ENCODE measurements at places on chromosomes 7 and 10.

- DNase-seq, result no peak
Observed at GRCh38 chr10:105834261-105835059, 1193.4 kb downstream of the SORCS3 start.

DNA sequence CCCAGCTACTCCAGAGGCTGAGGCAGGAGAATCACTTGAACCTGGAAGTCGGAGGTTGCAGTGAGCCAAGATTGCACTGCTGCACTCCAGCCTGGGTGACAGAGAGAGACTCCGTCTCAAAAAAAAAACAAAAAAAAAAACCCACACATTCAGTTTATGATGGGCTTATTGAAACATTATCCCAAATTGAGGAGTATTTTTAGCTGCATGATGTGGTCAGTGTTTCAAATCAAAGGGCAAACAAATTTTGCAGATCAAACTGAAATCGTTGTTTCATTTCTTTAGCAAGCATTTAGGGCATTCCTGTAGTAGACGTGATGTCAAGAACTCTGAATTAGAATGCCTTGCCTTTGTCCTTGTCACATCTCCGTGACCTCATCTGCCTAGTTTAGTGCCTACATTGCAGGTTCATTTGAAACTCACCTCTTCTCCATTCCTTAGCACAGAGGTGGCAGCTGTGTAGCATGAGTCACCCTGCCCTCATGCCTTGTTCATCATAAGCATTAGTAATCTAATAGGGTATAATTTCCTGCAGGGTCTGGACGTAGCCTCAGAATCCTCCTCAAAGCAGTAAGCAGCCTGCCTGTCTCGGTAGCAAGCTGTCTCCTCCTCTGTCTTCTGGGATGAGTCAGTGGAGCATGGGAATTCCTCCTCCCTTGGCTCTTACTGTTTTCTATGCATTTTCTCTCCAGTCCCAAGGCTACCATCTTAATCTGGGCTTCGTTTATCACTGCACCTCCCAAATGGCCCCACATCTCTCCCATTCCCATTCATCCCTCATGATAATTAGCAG is 73.8 kb downstream of the CUL1 start:
- DNase-seq, result no peak

- DNase-seq, result no peak
Observed at GRCh38 chr7:51860305-51860704, 543.7 kb upstream of the COBL start.

DNA sequence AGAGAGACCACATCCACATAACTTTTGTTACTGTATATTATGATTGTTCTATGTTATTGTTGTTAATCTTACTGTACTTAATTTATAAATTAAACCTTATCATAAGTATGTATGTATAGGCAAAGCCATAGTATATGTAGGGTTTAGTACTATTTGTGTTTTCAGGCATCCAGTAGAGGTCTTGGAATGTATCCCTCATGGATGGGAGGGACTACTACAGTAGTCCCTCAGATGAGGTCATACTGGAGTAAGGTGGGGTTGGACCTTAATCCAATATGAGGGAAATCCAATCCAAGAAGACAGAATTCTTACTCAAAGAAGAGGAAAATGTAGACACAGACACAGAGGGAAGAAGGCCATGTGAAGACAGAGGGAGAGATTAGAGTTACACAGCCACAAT is 34.1 kb upstream of the MALRD1 start:
- no peak for DNase-seq

DNA sequence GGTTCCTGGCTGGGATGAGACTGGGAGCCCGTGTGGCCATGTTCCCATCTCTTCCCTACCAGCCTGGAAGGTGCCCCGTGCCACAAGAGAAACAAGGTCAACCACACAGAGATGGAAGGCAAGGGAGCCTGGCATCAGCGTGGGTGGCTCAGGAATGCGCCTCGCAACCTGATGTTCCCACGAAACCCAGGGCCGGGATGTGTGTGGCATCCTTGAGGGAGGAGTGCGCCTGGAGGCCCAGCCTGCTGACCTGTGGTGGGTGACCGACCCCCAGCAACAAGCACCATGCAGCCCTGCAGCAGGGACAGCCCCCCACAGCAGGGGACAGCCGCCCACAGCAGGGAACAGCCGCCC is 267.2 kb downstream of the ELFN1 start:
- DNase-seq, result no peak

- DNase-seq, result no peak
Observed at GRCh38 chr7:37947138-37947940, 26.9 kb downstream of the EPDR1 start.

- no peak for DNase-seq
Observed at GRCh38 chr7:108235451-108236061, 105.4 kb upstream of the LAMB4 start.

GRCh38 chr7:148856891-148857290 is 27.2 kb downstream of the EZH2 start:
- DNase-seq, result no peak

GRCh38 chr7:2818121-2818520 is 26.0 kb downstream of the GNA12 start:
- DNase-seq, result no peak

GRCh38 chr10:52551046-52551445 is 221.5 kb downstream of the MBL2 start:
- DNase-seq, result no peak

- DNase-seq, result no peak
Observed at GRCh38 chr7:108132551-108133265, 2.5 kb upstream of the LAMB4 start.

- peak; percentile 21 for DNase-seq
Observed at GRCh38 chr10:15168291-15168785, at the start of gene NMT2. TSS of gene NMT2 (minus strand) at chr10:15168693. CDS start at chr10:15168612, 81 bp downstream.

- no peak for DNase-seq
Observed at GRCh38 chr10:99788598-99789256, 6.3 kb downstream of the ABCC2 start.

GRCh38 chr7:2668401-2668800 is 19.6 kb upstream of the AMZ1 start:
- DNase-seq, result no peak

DNA sequence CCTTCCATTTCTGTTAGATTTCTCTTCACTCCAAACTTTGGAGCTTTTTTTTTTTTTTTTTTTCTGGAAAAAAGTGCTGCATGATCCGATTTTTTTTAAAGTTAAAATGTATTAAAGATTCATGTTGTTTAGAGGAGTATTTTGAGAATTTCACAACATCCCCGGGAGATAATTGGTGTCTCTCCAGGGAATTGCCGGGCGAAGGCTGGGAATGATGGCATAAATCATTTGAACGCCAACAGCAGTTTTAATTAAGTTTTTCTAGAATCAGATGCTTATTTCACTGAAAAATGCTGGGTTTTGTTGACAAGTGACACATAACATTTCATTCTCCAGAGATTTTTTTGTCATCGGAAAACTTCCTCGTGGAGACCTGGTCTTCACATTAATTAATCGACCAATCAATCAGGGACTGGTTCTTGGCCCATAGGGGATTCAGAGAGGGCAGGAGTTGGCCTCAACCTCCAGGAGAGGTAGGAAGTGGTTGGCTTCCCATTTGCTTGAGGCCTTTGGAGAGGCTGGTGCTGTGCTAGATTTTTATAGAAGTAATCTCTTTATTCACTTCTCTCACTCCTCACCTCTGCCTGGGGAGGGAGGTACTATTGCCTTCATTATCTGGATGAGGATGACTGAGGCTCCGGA is 439.4 kb downstream of the TYW1 start:
- no peak for DNase-seq

DNA sequence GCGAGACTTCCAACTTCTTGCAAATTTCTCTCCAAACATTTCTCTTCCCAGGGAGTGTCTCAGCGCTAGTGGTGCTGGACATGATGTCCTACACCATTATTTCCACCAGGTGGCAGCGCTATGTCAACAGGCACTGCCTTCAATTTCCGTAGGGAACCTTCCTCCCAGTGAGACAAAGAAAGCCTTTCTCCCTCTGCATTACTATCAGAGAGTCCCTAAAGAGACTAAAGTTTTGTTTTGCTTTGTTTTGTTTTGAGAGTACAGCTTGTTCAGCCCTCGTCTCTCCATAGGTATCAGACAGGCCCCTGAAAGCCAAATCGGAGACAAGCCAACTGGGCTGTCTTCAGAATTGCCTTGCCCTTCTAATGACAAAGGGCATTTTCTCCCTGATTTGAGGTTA is 44.2 kb upstream of the GGCT start:
- peak; percentile 70 for DNase-seq

- no peak for DNase-seq
Observed at GRCh38 chr7:94697035-94697974, 41.4 kb upstream of the SGCE start.

DNA sequence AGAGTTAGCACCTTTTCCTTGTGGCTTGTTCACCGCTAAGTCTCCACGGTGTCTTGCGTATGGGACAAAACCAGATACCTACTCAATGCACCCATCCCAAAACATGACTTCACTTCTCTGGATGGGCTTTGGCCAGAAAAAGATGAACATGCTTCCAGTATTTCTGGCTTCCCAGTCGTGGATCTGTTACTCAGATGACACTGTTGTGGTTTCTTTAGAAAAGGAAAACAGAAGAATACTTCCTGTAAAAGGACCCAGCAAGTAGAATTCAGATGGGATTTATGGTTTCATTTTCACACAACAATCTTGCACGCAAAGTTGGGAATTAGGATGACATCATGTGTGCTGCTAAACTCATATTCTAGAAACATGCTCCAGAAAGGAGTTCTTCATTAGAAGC is 216.7 kb downstream of the ADAM12 start:
- no peak for DNase-seq

GRCh38 chr7:1961701-1962276 is 271.0 kb downstream of the MAD1L1 start:
- DNase-seq, result no peak

GRCh38 chr7:85587785-85588184 is 400.9 kb upstream of the SEMA3D start:
- no peak for DNase-seq

DNA sequence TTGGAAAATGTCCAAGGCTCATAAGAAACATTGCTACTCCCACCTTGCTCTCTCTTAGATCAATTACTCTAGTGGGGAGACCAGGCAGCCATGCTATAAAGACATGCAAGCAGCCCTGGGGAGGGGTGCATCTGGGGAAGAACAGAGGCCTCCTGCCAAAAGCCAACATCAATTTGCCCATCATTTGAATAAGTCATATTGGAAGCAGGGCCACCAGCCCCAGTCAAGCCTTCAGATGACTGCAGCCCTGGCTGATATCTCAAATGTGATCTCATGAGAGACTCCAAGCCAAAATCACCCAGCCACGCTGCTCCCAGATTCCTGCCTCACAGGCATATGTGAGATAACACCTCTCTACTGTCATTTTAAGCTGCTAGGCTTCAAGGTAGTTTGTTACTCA is 157.5 kb upstream of the PDE1C start:
- no peak for DNase-seq

GRCh38 chr7:40717242-40717641 is 582.4 kb downstream of the SUGCT start:
- DNase-seq, result peak; percentile 9

- no peak for DNase-seq
Observed at GRCh38 chr7:35384761-35385700, 131.1 kb upstream of the TBX20 start.

DNA sequence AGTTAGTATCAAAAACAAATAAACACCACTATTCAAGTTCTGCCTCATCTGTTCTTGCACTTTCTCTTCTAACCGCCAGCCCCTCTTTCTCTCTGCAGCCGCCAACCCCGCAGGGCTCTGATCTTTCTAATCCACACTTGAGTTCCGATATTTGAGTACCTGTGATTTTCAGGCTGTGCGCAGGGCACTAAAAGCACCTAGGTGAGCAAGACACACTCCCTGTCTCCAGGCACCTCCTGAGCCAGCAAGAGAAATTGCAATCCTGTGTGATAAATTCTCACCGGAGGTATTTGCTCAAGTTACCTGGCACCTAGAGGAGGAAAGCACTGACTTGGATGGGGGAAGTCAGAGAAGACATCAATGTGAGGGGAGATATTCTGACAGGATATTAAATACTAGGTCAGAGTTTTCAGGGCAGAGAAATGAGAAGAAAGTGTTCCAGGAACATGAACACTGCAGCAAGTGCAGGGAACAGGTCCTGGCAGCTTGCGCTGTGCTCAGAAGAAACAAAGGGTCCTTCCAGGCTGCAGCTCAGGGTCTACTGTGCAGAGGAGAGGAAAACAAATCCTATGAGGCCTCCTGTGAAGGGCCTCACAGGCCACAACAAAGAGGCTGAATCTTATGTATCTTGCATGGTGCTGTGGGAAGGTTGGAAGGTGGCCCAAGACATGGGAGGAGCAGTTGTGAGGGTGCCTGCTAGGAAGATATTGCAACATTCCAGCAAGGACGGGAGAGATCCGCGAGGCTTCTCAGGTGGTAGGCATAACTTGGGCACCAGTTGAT is 568.7 kb upstream of the MGMT start:
- no peak for DNase-seq

GRCh38 chr10:124064676-124065075 is 28.7 kb downstream of the CHST15 start:
- DNase-seq, result no peak

DNA sequence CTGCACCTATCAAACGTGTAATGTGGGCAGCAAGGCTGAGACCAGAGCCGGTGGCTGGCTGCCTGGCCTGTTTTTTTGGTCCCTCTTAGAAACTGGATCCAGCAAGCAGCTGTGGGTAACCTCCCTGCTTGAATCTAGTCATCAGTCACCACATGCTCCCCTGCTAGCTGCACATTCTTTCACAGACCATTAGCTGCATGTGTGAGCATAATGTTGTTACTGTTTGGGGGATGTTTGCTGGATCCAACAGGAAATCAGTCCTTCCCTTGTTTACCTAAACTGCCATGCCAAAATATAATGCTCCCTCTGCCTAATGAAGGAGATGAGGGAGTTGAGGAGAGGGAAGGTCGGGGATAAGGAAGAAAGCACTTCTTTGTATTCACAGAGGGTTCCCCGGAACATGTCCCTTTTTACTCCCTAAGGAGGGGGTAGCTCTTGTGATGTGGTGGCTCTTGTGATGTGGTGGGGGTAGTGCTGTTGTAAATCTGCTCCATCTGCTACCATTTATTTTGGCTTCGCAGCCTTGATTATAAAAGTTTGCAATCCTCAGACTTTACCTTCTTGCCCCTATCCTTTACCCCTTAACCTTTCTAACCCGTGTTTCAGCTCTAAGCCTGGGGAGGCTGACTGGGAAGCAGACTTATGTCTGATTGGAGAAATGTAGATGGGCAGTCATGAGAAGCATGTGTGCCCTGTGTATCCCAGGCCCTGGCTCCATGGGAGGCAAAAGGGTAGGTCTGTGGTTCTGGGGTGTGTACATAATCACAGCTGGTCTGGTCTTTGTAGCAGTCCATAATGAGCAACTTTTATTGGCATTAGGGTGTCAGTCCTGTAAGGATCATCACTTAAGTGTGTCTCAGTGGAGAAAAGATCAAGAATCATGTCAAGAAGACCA is 20.8 kb downstream of the LOXL4 start:
- no peak for DNase-seq

Measured in NCI-H1417 treated with DMSO at 0.1 percent for 48 hours (cell line).